ENCODE measurements at places on chromosomes 3 and 15.

- peak; percentile 32 for DNase-seq
These were observed 26.6 kb downstream of the APBA2 start for GRCh38 chr15:28912422-28912821.

DNA sequence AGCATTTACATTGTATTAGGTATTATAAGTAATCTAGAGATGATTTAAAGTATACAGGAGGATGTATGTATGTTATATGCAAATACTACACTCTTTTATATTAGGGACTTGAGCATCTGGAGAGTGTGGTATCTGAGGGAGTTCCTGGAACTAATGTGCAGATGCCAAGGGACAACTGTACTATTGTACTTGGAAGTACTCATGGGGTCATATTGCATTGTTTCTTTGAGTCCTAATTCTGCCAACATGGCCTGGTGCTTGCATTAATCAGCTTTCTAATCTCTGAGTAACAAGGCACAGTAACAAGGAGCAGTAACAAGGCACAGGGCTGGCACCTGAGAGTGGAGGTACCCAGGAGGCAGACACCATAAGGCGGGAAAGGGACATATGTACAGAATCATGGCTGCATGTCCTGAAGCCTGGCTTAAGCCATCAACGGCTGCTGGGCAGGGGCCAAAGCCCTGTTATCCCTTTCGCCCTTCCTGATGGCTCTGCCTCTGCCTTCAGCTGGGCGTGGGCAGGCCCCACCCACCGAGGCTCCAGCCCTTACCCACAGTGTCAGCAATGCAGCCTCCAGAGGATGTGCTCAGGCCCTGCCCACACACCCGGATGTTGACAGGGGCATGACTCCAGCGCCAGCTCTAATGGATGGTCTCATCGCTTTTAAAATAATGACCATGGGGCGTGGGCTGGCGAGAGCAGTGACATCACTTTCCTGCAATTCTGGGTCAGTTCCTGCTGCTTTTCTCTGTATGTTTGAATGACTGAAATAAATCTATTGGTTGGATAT is 22.9 kb downstream of the CEMIP start:
- no peak for DNase-seq

- DNase-seq: no peak
These were observed 5.2 kb downstream of the OCA2 start for GRCh38 chr15:28093752-28094535.

- DNase-seq: peak; percentile 30
These were observed 625.9 kb downstream of the NLGN1 start for GRCh38 chr3:174023421-174023820.

DNA sequence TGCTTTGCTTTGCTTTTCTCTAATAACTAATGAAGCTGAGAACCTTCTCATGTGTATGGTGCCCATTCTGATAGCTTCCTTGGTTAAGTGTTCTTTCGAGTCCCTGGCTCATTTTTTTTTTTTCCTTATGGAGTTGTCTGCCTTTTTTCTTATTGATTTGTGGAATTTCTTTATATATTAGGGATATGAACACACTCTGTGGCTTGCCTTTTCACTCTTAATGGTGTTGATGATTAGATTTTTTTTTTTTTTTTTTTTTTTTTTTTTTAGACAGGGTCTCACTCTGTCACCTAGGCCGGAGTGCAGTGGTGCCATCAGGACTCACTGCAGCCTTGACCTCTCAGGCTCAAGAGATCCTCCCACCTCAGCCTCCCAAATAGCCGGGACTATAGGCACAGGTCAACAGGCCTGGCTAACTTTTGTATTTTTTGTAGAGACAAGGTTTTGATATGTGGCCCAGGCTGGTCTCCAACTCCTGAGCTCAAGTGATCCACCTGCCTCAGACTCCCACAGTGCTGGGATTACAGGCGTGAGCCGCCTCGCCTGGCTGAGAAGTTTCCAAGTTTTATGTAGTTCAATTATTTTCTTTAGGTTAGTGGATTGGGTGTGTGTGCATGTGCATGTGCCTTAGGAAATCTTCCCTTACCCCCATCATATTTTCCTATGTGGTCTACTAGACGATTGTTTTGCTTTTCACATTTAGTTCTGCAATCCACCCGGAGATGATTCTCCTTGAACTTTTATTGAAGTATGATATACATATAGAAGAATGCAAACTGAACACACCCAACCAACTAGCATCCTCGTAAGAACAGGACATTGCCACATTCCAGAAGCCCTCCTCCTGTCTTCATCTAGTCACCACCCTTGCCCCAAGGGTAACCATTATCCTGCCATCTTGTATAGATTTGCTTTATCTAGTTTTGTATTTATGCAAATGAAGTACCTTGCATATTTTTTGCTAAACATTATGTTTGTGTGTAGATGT is 1.7 kb upstream of the SNRPA1 start:
- no peak for DNase-seq

DNA sequence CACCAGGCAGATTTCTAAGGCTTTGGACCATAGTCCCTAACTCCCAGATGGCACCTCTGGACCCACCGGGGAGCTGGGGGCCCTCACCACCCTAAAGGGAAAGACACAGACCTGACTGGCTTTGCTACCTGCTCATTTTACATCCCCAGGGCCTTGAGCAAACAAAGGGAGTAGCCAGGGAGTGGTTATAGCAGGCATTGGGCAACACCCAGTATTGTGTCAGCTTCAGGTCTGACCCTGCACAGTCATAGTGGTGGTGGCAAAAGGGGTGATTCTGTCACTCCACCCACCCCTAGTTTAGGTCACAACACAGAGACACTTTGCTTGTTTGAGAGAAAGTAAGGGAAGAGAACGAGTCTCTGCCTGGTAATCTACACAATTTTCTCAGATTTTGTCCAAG is 352.5 kb downstream of the DIPK2A start:
- no peak for DNase-seq

GRCh38 chr3:143810166-143810952 is 37.9 kb downstream of the SLC9A9 start:
- no peak for DNase-seq

- no peak for DNase-seq
These were observed at the start of gene NR1I2 for GRCh38 chr3:119781330-119782198. Gene NR1I2 (plus strand): TSS chr3:119782101.

GRCh38 chr15:65660927-65661326 is 39.2 kb downstream of the SLC24A1 start:
- DNase-seq: no peak

DNA sequence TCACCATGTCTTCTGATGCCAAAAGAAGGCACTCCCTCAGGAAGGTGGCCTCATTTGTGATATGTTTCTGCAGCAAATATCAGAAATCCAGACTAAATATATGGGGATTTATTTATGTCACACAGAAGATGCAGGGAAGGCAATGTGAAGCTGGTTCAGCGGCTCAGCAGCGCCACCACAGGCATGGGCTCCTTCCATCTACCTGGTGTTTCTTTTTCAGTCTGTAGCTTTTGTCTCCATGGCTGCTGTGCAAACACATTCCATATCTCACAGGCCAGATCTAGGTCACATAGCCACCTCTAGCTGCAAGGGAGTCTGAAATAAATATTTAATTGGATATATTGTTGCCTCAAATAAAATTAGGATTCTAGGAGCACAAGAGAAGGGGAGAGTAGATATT is 502.1 kb upstream of the IL12A start:
- DNase-seq: peak; percentile 9

GRCh38 chr15:45314960-45315359 is 62.9 kb downstream of the SLC28A2 start:
- no peak for DNase-seq

DNA sequence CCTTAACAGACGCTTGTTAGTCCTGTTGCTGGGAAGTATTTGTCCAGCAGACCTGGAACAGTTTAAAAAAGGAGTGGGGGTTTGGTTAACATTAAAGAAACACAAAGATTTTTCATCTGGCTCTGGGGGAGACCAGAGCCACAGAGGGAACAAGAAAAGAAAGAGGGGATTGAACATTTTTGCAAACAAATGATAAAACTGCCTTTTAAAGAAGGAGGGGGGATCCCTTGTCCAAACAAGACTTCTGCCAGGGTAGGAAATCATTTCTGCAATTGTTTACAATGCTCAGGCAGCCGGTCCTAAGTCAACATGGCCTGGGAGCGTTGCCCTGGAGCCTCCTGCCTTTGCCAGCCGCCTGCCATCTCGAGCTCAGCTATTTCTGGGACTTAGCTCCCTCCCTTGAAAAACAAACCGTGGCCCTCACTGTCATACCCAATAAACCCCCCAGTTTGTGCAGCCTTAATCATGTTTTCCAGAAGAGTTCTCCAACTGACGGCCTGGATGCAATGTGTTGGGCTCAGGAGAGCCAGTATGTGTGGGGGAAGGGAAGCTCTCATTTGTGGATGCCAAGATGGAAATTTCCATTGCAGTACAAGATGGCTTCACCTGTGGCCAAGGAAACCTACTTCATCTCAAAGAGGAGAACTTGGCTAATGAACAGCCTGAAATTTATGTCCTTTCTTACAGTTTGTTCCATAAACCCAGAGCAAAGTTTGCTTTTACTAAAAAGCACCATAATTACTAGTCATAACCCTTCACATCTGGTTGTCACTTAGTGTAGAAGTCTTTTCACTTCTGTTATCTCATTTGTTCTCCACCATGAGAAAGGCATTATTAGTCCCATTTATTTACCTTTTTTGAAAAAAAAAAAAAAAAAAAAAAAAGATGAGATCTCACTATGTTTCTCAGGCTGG is 75.9 kb upstream of the RNU6-1 start:
- DNase-seq: peak; percentile 31

DNA sequence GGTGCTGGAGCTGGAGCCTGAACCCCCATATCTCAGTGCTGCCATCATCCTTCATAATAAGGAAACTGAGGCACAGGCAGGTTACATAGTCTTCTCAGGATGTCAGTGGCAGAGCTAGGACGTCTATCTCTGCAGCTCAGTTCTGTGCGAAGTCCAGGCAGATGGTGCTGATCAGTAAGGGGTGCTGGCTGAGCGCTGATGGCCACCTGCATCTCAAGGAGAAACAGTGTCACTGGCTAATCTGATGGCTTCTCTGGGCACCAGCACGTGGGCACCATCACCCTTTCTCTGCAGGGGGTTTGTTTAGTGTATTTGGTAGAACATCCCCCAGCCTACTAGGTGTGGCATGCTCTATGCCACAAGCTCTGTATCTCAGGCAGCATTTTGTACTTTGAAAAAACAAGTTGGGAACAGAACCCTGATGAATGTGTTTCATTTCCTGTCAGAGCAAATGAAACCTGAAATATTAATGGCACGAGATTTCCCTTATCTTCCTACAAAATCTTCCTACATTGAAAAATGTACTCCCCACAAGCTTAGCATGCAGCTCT is 35.1 kb downstream of the APBA2 start:
- no peak for DNase-seq

GRCh38 chr3:9196020-9196419 is 53.4 kb downstream of the SRGAP3 start:
- DNase-seq: peak; percentile 93

GRCh38 chr3:16508243-16508578 is 5.3 kb downstream of the RFTN1 start:
- DNase-seq: no peak

DNA sequence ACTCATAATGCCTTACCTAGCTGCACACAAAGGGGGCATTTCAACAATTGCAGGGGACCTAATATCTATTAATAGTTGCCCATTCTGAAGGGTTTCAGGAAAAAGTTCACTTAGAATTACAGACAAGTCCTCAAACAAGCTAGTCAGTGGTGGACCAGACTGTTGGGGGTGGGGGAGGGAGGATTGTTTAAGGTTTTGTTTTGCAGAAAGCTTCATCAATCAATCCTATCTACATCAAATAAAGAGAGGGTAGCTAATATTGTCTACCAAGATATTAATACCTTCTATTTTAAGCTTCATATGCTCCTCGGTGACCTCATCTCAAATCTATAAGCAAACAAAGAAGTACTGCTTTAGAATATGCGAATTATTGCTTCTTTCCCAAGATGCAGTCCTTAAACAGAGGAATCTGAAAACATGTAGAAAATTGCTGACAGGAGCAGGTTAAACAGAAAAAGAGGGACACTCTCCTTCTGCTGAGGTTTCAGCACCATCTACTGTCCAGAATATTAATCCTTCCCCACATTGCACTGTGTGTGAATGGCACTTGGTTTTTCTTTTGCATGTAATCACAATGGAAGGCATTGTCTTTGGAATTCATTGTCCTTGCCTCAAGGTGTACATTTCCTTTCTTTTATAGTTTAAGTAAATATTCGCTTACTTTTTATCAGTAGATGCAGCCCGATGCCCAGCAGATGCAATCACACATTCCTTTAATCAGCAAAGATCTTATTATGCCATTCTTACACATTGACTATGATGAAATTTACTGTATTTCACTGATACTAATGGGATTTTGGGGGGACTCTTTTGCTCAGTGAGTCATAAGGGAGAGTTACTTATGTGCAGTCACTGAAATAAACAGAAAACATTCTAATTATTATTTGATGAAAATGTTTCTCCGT is 94.7 kb downstream of the IL5RA start:
- peak; percentile 79 for DNase-seq

GRCh38 chr3:41485484-41485883 is 286.2 kb downstream of the CTNNB1 start:
- no peak for DNase-seq

- DNase-seq: no peak
These were observed 45.5 kb downstream of the RFTN1 start for GRCh38 chr3:16468002-16468335.

DNA sequence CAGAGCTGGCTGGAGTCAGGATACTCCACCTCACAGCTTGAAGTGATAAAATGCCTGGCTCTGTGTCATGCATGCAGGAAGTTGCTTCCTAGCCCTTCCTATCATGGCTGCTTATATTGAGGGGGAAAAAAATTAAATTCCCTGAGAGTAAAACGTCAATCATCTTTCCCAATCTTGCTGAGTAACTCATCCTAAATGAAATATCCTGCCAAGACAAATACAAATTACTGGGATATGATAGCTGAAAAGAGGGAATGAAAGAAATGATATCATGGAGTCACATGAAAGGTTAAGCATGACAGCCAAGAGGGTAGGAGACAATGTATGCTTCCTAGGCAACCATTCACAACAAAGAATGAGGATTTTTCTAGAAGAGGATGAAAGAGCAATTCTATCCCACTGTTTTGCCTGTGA is 110.6 kb downstream of the ABI3BP start:
- DNase-seq: no peak

- no peak for DNase-seq
These were observed 57.0 kb upstream of the ZNF148 start for GRCh38 chr3:125431912-125432790.

- DNase-seq: no peak
These were observed 106.5 kb upstream of the SLC4A7 start for GRCh38 chr3:27590437-27591298.

DNA sequence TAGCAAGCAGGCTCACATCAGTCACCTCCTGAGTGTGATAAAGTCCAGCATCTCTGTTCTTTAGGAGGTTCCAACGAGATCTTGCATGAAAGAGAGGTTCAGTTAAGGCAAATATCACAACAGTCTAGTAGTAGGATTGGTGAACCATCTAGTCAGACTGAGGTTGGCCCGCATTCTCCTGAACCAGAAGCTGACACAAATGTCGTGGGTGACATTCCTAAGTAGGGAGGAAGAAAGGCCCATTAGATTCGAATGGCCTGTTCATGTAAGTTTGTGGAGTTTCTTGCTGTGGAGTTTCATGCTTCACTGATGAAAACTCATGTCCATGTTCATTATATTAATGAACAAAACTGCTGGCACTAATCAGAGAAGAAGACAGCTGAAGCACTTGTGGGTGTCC is 66.7 kb upstream of the XCR1 start:
- DNase-seq: no peak

- DNase-seq: no peak
These were observed 21.1 kb upstream of the ST6GAL1 start for GRCh38 chr3:186909078-186909853.

Measured in NCI-H82 (cell line).